ENCODE measurements at places on chromosomes 7 and 10. TPM values are rescaled to one million over a fixed set of nuclear protein-coding genes. Genes with fewer than 3 reads are reported as not detected.

HOXA7 gene
- 14.9 TPM for total RNA-seq

PPP1R9A gene
- 8.6 TPM for total RNA-seq

EIF5AL1 gene
- 0.52 TPM for total RNA-seq

DNA sequence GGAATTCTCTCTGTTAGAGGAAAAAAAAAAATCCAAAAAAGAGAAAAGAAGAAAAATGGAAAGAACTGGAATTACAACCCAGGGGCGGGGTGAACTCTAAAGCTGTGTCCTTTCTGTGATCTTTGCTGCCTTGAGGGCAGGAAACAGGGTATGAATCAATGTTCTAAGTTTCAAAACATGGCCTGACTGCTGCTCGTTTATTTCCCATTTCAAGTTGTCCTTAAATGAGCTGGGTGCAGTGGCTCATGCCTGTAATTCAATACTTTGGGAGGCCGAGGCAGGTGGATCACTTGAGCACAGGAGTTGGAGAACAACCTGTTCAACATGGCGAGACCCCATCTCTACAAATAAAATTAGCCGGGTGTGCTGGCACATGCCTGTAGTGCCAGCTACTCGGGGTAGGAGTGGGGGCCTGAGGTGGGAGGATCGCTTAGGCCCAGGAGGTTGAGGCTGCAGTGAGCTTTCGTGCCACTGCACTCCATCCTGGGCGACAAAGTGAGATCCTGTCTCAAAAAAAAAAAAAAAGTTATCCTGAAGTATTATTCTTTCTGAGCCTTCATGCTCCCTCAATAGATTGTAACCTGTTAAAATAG is 24.7 kb upstream of the TFAM start:
- DNase-seq: no peak

- DNase-seq: no peak
These were observed 165.0 kb downstream of the BAMBI start for GRCh38 chr10:28842321-28842720.

DNA sequence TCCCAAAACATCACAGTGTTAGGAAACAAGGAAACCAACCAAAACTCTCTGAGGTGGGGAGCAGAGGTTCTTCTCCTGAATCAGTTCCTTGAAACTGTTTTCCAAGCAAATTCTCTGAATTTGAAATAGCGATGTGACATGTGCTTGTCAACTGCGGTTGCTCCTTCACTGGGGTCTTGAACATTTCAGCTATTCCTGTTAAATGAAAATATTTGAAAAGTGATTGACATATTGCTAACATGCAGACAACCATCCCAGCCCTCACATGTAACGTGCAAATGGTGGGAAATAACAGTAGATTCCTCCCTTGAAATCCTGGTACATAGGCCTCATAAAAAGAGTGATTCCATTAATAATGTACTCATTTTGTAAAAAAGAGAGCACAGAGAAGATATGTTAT is 15.9 kb downstream of the MKI67 start:
- DNase-seq: no peak

- no peak for DNase-seq
These were observed 9.2 kb upstream of the GSAP start for GRCh38 chr7:77425101-77426051.

- no peak for DNase-seq
These were observed 74.8 kb upstream of the ASAH2 start for GRCh38 chr10:50326172-50326555.

DNA sequence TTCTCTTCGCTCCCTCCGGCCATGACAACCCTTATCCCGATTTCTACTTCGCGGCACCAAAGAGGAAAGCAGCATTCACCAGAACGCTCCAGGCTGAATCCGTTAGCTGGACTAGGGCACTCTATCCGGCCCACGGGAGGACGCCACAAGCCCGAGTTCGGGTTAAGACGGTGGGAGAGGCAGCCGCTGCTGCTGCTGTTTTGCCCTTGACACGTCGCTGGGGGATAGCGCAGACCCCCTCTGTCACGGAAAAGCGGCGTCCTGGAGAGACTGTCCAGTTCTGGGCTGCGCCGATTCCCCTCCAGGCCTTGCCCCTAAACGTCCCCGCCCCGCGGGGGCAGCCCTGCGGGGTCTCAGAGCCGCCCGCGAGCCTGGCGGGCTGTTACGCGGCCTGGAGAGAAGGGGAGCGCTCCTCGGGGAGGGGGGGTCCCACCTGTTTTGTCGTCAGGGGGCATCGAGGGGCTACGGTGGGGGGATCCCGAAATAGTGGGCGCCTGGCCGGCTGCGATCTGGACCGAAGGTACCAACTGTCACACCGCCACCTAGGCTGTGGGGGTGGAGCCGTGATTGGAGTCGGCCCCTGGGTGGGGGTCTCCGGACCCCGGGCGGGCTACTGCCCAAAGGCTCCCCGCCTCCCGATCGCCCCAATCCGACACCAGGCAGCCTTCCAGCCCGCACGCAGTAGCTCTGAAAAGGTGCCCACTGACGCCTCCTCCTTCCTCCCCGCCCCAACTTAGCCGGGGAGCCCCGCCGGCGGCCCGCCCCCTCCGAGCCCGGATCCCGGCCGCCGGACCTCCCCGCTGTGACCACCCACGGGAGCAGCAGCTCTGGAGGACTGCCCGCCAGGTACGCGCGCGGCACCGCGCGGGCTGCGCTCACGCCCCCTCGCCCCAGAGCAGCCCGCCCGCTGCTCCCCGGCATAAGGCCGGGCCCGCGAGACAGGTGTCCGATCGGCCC is 772 bp downstream of the SGMS1 start:
- peak; percentile 83 for DNase-seq

- DNase-seq: no peak
These were observed 22.7 kb downstream of the ARL3 start for GRCh38 chr10:102691285-102692066.

DNA sequence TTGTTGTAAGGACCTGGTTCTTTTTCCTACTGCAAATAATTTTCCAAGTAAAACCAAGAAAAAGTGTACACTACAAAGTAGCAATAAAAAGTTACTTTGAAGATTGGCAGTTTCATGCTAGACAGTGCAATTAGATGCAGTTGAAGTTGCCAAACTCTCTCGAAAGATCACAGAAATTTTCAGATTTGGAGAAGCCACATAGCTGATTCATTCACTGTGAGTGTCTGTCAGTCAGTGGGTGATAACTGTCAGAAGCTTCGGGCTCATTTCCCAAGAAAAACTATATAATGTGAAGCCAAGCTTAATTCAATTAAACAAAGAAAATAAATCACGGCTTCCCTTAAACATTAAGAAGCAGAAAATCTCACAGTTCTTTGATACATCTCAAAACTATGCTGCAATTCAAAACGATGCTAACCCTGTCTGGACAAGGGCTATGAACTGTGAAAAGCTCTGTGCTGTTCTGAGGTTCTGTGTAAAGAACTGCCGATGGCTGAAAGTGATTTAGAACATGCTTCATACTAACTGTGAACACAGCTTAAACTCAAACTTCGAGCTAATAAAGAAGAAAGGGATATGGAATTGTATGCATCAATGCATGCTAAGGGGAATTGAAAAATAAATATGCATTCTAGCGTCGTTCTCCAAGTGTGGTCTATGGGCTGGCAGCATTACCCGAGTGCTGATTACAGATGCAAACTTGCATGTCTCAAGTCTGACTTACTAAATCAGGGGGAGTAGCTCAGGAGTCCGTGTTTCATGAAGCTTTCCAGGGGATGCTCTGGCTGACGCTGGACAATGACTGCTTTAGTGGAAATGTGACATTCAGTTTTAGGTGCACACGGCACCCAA is 557.4 kb downstream of the CALN1 start:
- no peak for DNase-seq

GRCh38 chr7:63054191-63054661 is 944.4 kb upstream of the ZNF722 start:
- no peak for DNase-seq

Measured in suprapubic skin (tissue), 4 donors.